Right ventricle myocardium inferior (tissue), 1 donor: ENCODE measurements at places on chromosomes 4 and X.
A peak's percentile ranks its signal among the peaks of the same experiment; 100 is the strongest.

GRCh38 chr4:41319553-41319952, 62.8 kb downstream of the UCHL1 start:
- DNase-seq = no peak

DNA sequence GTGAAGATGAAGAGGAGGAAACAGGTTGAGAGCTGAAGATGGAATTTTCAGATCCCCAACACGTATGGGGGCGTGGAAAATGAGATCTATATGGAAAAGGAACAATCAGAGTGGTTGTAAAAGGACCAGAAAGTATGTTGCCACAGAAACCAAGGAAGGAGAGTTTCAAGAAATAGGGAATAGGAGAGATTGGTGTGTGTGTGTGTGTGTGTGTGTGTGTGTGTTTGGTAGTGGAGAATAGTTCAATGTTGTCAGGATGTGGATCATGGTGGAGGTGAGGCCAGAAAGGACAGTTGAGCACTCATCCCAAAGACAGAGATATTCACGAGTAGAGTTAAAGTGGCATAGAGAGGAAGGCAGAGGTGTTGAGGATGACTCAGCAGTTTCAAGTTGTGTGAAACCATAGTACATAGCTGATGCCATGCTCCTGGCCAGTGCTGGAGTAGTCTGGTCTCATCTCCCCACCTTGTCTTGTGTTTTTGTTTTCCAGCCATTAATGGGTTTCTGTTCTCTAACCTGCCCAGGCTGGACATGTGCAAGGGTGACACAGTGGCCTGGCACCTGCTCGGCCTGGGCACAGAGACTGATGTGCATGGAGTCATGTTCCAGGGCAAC, 36.1 kb downstream of the HEPH start:
- DNase-seq = no peak

GRCh38 chr4:108048157-108048556, 58.5 kb downstream of the HADH start:
- DNase-seq = no peak

GRCh38 chr4:181909368-181909767, 333.8 kb upstream of the TENM3 start:
- DNase-seq = no peak

DNA sequence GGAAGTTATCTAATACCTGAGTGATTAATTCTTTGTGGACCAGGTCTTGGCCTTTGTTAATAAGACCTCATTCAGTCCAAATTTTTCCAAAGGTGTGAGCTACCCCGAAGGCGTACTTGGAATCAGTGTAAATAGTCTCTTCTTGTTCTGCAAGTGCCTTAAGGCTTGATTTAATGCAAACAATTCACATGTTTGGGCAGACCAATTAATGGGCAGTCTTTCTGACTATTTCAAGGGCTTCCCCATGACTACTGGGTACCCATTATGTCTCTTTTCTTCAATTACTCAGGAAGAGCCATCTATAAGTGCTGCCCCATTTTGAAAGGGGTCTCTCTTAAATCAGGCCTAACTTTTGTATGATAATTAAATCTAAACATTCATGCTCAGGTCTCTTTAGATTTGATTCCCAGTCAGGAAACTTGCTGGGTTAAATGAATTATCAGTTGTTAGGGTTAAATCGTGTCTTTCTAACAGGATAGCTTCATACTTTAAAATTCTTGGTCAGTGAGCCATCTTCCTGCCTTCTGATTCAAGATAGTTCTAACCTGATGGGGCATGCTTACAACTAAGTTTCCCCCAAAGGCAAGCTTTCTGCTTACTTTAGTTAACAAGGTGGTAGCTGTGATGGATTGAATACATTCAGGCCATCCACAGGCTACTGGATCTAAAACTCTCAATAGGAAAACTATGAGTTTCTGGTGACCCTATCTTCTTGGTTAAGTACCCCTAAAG, 179.6 kb downstream of the CCNG2 start:
- DNase-seq = no peak

DNA sequence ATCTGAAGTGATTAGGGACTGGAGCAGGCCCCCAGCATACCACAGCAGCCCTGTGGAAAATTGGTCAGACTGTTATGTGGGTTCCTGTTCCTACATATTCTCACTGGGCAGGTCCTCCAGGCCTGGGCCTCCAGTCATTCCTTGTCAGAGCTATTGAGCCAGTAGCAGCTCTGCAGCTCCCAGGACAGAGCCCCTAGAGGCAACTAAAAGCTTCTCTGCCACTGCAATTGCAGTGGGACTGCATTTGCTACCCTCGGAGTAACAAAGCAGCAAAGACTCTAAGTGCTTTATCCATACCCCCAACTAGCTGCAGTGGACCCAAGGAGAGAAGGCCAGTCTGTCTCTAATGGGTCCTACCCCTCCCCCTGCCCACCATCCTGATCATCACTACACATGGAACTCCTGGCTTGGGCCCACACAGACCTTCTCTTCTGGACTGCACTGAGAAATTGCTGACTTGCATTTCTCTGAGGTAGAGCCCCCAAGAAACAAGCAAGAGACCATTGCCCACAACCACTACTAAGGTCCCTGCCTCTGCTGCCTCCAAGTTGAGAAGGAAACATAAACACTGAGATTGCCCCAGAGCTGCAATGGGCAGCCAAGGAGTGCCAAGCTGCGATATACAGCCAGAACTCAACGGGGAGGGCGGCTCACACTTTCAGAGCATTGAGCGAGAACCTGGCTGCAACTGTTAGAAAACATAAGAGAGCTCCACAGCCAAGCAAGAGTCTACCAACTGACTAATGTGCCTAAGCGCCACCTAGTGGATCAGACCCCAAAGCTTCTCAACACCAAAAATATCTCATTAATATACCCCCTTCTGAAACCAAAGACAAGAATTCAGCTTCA, 738.7 kb upstream of the NDST4 start:
- no peak for DNase-seq

- no peak for DNase-seq
Observed at GRCh38 chrX:40022421-40022820, 75.3 kb downstream of the BCOR start.

GRCh38 chr4:10808591-10808990, 124.0 kb upstream of the CLNK start:
- DNase-seq = no peak

GRCh38 chrX:104522386-104522785, 43.6 kb upstream of the IL1RAPL2 start:
- DNase-seq = no peak

DNA sequence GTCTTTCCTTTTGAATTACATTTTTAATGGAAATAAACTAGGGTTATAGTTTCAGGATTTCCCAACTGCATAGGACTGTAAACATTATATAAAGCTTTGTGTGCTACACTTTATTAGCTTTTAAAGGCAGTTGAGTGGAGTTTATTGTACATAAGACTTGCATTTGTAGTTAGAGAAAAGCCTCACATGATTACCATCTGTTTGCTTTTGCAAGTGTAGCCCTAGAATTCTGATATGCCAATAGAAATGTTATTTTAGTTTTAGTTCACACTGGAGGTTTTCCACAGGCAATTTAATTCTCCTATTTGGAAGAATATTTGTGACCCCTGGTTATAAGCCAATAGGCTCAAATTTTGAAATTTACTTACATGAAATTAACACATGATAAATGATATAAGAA, 41.3 kb upstream of the ANK2 start:
- no peak for DNase-seq

GRCh38 chr4:138673053-138673452, 342.5 kb upstream of the NOCT start:
- DNase-seq = no peak

- DNase-seq = no peak
Observed at GRCh38 chr4:23805450-23805851, 84.4 kb downstream of the PPARGC1A start.

GRCh38 chr4:173461170-173461569, 62.3 kb upstream of the SCRG1 start:
- no peak for DNase-seq

DNA sequence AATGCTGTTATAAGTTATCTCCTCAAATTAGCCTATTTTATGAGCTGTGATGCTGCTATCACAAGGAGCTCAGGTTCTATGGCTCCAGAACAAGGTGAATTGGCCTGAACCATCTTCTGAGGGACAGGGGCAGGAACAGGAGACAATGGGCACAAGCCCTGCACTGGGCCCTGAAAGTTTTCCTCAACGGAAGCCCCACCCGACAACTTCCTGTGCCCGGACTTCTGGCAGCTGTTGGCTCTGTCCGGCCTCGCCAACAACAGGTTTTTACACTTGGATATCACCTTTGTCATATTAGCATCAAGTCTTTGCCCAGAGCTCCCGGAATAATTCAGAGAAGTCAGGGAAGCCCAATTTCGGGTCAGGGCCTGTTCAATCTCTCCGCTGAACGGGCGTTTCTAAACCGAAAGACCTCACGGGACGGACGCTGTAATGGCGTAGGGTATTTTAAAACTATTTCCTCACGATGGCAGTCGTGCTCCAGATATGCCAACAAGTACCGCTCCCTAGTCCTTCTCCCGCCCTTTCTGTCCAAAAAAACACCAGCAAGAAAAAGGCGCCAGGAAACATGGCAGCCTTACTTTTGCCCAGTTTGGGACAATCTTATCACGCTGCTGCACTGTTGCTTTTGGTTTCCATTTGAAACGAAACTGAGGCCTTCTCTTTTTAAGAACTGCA, 201.0 kb upstream of the STK26 start:
- DNase-seq = no peak

- DNase-seq = peak; percentile 88
Observed at GRCh38 chr4:2261110-2261852, 628 bp downstream of the MXD4 start.

DNA sequence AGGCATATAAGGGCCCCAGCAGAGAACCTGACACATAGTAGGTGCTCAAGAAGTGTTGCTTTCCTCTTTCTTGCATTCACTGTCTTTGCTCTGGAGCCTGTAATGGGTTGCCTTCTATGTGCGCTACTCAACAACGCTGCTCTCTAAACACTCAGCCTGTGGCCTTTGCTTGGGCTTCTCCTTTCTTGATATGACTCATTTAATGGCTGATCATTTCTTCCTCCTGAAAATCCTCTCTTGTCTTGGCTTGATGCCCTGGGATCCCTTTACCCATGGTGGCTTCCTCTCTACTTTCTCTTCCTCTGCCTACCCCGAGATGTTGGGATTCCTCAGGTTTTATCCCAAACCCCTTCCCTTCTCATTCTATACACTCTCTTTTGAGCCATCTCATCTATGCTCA, 19.9 kb upstream of the PJA1 start:
- no peak for DNase-seq

- no peak for DNase-seq
Observed at GRCh38 chrX:96183843-96184242, 500.8 kb upstream of the DIAPH2 start.

DNA sequence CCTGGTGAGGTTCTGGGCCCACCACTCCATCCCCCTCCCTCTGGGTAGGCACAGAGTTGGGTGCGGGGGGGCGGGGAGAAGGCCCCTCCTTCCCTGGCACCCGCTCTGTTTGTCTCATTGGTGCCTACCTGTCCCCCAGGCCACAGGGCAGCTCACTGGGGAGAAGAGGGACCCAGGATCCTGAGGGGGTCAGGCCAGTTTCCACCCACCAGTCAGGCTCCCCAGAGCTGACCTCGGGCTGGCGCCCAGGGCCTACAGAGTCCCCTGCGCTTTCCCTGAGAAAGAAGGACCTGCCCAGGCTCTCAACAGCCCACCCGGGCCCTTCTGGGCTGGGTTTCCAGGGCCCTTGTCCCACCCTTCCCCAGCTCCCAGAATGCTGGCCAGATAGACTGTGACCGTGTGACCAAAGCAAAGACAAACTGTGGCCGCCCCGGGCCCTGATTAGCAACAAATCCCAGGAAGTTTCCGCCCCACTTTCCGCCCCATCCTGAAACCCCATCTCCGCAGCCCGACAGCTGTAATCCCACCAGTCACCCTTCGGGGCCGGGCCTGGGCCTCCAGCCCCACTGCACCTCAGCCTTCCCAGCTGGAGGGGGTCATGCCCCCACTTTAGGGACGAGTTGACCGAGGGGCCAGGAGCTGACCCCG, 33.8 kb upstream of the FGFR3 start:
- no peak for DNase-seq

GRCh38 chr4:158814636-158815330, 46.0 kb downstream of the FNIP2 start:
- DNase-seq = no peak

GRCh38 chr4:165379678-165380064, 863 bp downstream of the CPE start:
- no peak for DNase-seq

GRCh38 chr4:71167083-71167482, 171.7 kb upstream of the SLC4A4 start:
- no peak for DNase-seq

DNA sequence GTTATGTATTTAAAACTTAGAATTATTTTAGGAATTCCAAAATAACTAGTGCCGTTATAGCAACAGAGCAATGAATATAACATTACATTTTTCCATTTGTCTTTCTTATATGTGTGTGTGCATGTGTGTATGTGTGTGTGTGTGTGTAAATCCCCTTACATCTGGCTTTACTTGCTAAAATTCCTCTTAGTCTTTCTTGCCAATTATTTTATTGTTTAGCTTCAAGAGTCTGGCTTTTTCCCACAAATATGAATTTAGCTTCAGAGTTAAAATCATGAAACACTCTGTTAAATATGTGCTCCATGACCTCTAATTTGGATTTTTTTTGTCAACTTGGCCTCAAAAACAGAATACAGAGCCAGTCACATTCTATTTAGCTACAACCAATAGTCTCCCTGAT, 18.9 kb downstream of the FGF13 start:
- DNase-seq = no peak

DNA sequence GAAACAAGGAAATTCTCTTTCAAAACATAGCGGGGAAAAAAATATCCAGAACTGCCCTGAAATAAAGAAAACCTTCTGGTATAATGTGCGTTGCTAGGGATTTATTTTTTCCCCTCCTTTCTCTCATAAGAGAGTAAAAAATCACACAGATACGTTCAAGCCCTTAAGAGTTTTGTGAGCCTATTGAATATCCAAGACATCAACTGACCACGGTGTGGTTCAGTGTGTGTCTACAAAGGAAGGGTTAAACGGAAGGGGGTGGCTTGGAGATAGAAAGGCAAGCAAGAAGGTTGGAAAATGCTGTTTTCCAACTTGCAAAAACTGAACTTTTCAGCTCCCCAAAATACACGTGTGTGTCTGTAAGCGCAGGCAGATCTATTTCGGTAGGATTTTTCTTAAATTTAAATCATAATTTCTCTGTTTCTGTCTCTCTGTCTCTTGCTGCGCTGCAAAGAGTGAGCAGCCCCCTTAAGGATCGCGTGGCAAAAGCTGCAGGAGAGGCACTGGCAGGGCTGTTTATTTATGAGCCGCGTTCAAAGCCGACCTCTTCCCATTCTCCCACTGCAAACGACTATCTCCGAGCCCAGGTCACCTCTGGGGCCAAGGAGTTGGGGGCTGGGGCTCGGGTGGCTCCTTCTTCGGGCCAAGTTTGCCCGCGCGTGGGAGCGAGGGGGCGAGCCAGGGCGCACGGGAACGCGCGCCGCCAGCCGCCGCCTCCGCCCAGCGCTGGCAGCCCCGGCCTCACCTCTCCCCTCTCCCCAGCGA, 492 bp upstream of the SLIT2 start:
- DNase-seq = no peak

DNA sequence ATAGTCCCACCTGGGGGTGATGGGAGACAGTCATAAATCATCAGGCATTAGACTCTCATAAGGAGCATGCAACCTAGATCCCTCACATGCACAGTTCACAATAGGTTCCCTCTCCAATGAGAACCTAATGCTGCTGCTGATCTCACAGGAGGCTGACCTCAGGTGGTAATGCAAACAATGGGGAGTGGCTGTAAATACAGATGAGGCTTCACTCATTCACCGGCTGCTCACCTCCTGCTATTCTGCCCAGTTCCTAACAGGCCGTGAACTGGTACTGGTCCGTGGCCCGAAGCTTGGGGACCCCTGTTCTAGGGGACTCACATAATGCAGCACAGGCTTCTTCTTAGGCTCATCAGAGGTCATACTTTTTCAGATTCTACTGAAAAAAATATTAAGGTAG, 625.9 kb upstream of the AGA start:
- no peak for DNase-seq

- no peak for DNase-seq
Observed at GRCh38 chr4:52704661-52705060, 45.6 kb upstream of the USP46 start.
